ENCODE measurements at places on chromosomes 5 and 9. TPM values are rescaled to one million over a fixed set of nuclear protein-coding genes. Genes with fewer than 3 reads are reported as not detected.

The TMEM252 gene
- total RNA-seq, result not detected

The RGS7BP gene
- total RNA-seq, result 11.8 TPM

The OTULINL gene
- 8.8 TPM for total RNA-seq

The SLC36A2 gene
- not detected for total RNA-seq

The DCAF12 gene
- 31.2 TPM for total RNA-seq

The FIBCD1 gene
- not detected for total RNA-seq

The SLC34A3 gene
- not detected for total RNA-seq

The TMEM215 gene
- total RNA-seq, result not detected

The SPATA31A3 gene
- total RNA-seq, result not detected

The PRLR gene
- total RNA-seq, result 13.3 TPM

The LRRC19 gene
- not detected for total RNA-seq

The IFNA16 gene
- not detected for total RNA-seq

The CDC25C gene
- 2.0 TPM for total RNA-seq

The ADGRD2 gene
- 4.2 TPM for total RNA-seq

The PFN3 gene
- not detected for total RNA-seq
